A549 treated with Mapracorat at 1 μM for 4 hours (cell line): ENCODE measurements at places on chromosomes 2 and 18. TPM values are rescaled to one million over a fixed set of nuclear protein-coding genes. Genes with fewer than 3 reads are reported as not detected.

The OR6B2 gene
- not detected in 5 replicates for total RNA-seq

The FAM237A gene
- not detected in 5 replicates for total RNA-seq

The C2orf15 gene
- 0.43 to 1.0 TPM (median 0.81 TPM) in 5 replicates for total RNA-seq

The EFHD1 gene
- total RNA-seq, result 4.0 to 5.0 TPM (median 4.2 TPM) in 5 replicates

The VIL1 gene
- 0.13 to 0.51 TPM (median 0.21 TPM) in 5 replicates for total RNA-seq

The FAP gene
- 0.15 TPM in 1 of 5 replicates, not detected in the others for total RNA-seq

The SERPINB13 gene
- total RNA-seq, result not detected in 5 replicates

The OBSL1 gene
- 16.0 to 23.3 TPM (median 21.8 TPM) in 5 replicates for total RNA-seq

The HOXD12 gene
- total RNA-seq, result not detected in 5 replicates

The TMEM37 gene
- 1.4 to 2.6 TPM (median 2.1 TPM) in 5 replicates for total RNA-seq

The GPR45 gene
- not detected in 5 replicates for total RNA-seq

The METTL4 gene
- total RNA-seq, result 3.9 to 6.7 TPM (median 4.8 TPM) in 5 replicates

The ZNF532 gene
- total RNA-seq, result 18.8 to 23.8 TPM (median 21.9 TPM) in 5 replicates

The DPYSL5 gene
- total RNA-seq, result 3.6 to 7.7 TPM (median 5.3 TPM) in 5 replicates

The SH3BP4 gene
- 34.8 to 43.6 TPM (median 40.3 TPM) in 5 replicates for total RNA-seq

The CEBPZOS gene
- total RNA-seq, result 38.3 to 43.0 TPM (median 40.4 TPM) in 5 replicates

The MROH2A gene
- 0.12 to 0.26 TPM (median 0.18 TPM) in 4 of 5 replicates, not detected in the other for total RNA-seq

The GLI2 gene
- total RNA-seq, result 16.6 to 26.1 TPM (median 24.1 TPM) in 5 replicates

The TUBA3D gene
- total RNA-seq, result 3.8 to 11.1 TPM (median 5.4 TPM) in 5 replicates

The ASXL3 gene
- total RNA-seq, result not detected in 5 replicates

The RAB31 gene
- 18.1 to 24.3 TPM (median 22.0 TPM) in 5 replicates for total RNA-seq

The GPBAR1 gene
- total RNA-seq, result 0.09 to 0.42 TPM (median 0.28 TPM) in 5 replicates

The CRYGD gene
- total RNA-seq, result not detected in 5 replicates

The WDR33 gene
- total RNA-seq, result 18.9 to 28.0 TPM (median 25.2 TPM) in 5 replicates

The ZNF521 gene
- not detected in 5 replicates for total RNA-seq

The OXER1 gene
- not detected in 5 replicates for total RNA-seq

The VSNL1 gene
- total RNA-seq, result not detected in 5 replicates

The CD8A gene
- total RNA-seq, result 0.30 to 0.60 TPM (median 0.40 TPM) in 5 replicates

The RNF125 gene
- total RNA-seq, result 0.20 to 0.28 TPM (median 0.27 TPM) in 5 replicates

The FAM161A gene
- total RNA-seq, result 6.4 to 8.2 TPM (median 7.6 TPM) in 5 replicates

The COPS9 gene
- total RNA-seq, result 233 to 304 TPM (median 295 TPM) in 5 replicates

The VWA3B gene
- 0.33 to 0.80 TPM (median 0.37 TPM) in 3 of 5 replicates, not detected in the others for total RNA-seq

The MAIP1 gene
- total RNA-seq, result 33.6 to 38.2 TPM (median 37.7 TPM) in 5 replicates

The SP140 gene
- total RNA-seq, result 0.27 TPM in 1 of 5 replicates, not detected in the others

The RMND5A gene
- 22.6 to 28.2 TPM (median 24.9 TPM) in 5 replicates for total RNA-seq
